ENCODE measurements at places on chromosomes 6 and 20.

DNA sequence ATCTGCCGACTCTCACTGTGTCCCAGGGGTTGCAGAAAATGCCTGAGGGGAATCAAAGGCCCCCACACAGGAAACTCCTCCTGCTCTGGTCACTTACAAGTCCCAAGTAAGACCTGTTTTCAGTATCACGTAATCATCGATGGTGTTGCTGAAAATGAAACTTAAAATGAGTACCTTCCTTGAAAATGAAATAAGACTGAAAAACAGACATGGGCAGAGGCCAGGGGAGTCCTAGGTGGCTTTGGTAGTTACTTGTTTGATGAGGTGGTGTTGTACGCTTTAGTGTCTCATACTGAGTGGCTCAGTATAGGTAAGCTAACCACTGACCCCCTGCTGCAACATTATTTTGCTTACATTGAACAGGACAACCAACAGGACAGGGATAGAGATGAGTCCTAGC, 43.0 kb upstream of the SYNCRIP start:
- no peak for DNase-seq

DNA sequence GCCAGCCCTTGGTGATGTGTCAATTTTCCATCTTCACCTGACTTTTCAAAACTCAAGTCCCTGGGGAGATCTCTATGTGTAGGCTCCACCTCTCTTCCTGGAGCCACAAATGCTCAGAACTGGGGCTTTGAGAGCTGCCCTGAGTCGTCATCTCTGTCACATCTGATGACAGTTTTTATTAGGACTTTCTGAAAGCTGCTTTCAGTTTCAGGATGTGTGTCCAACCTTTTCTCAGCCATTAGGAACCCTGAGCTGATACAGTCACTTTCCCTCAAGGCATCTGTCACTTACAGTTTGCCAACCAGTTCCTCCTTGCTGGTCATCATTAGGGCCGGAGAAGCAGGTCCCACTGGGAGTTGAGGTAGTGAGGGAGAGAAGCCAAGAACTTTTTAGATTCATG, 365.9 kb upstream of the CHD6 start:
- no peak for DNase-seq

DNA sequence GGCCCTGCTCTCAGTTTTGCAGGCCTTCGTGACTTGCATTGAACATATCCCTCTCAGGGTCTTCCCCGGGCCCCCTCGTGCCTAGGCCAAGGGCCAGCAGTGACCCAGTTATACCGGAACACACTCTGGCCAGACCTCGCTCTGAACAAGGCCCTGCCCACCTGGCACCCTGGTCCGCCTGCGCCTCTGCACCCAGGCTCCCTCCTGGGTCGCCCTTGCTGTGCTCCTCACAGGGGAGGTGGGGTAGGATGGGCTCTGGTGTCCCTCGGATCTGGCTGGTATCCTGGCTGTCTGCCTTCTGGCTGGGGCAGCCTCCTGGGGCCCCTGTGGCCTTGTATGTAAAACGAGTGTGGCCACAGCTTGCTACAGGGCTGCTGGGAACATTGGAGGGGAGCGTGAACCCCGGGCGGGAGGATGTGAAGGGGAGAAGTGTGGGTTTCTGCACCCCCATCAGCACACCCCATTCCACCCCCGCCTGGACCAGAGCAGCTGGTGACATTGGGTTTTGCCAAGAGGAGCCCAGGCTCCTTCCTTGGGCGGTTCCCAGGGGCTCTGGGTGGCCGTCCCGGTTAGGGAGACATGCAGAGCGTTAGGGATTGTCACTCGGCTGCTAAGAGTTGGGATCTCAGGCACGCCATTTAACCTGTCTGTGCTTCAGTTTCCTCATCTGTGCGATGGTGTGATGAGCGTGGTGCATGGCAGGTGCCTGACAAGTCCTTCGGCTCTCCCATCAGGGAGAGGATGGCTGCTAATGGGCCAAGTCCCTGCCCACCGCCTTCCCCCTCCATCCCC, 17.5 kb downstream of the SRC start:
- no peak for DNase-seq

DNA sequence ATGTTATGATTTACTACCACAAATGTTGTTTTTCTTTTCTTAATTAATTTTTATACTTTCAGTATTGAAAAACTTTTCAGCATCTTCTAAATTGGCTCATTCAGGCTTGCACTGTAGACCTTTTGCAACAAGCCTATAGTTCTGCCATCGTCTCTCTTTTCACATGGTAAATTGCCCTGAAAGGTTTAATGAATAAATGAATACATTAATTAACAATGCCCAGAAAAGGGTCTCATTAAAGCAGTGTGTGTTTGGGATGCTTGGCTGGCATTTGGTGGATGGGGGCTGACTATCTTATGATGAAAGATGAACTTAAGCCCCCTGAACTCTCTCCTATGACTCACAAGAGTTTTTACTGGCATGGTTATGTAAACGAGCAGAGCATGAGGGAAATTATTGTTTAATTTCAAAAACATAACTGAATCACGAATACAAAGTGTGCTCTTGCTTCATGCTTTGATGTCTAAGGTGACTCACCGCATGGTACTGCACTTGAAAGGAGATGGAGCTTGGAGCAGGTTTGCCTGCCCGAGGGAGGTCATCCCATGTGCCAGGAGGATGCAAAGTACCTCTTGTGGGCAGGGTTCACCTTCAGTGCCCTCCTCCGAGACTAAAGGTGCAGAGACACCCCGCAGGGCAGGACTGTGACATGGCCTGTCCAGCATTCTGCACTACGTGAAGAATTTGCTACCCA, 13.8 kb upstream of the PCK1 start:
- no peak for DNase-seq

GRCh38 chr20:57190536-57191264, 75.7 kb downstream of the BMP7 start:
- DNase-seq = no peak
